Naive B cell (primary cell): ENCODE measurements at places on chromosomes 2 and 18.

DNA sequence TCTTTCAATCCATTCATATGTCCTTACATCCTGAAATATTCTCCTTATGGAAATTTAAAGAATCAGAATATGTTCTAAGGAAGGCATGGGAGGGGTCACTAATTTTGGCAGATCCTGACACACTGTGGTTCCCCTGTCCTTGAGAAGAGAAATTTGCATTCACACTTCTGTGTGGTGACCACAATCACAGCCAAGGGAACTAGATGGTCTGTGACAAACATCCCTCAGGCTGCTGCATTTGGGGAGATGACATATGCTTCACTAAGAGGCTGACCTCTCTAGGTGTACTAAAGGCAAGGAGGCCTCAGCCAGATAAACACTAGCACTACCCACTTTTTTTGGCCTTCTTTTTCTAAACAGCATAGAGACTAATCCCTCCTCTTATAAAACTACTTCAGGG, 129.6 kb downstream of the MREG start:
- DNase-seq, result no peak

DNA sequence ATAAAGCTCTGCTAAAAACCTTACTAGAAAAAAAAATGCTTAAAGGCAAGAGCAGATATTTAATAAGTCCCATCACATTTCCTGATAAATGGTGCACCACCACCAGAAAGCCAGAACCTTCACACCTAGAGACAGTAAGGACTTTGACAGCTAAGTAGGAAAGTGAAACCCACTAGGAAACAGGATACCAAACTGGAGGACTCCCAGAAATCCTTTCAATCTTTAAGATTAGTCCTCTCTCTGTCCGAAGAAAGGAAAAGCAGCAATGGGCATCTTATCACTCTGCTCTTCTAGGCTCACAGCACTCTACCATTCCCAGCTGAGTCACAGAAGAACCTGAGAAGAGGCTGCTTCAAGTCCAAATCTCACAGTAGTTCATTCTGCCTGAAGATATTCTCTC, 3.7 kb downstream of the DYM start:
- no peak for DNase-seq

GRCh38 chr2:63218800-63219526, 168.3 kb downstream of the OTX1 start:
- DNase-seq, result no peak

DNA sequence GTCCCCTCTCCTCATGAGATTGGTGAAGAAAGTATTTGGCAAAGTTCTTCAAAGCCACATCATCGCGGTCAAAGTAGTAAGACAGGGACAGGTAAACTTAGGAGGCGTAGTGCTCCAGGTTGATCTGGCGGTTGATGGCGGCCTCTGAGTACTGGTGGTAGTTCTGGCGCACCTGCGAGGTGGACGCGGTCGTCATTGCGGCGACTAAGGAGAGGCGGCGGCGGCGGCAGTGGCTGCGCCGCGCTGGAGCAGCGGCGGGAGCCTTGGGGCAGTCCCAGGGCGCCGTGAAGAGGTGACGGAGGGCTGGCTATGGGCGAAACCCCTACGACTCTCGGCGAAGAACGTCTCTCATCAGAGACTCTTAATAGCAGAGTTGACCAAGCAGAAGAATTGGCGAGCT, 107.2 kb upstream of the UBE2E3 start:
- no peak for DNase-seq
